ENCODE measurements at places on chromosomes 2 and 18.

GRCh38 chr18:21960189-21960588 is 209.2 kb upstream of the GATA6 start:
- peak; percentile 95 for DNase-seq

- peak; percentile 73 for DNase-seq
These were observed 70.8 kb upstream of the STK17B start for GRCh38 chr2:196242131-196242620.

- no peak for DNase-seq
These were observed 23.0 kb upstream of the ACKR3 start for GRCh38 chr2:236546561-236547002.

- no peak for DNase-seq
These were observed 290.1 kb upstream of the KLHL14 start for GRCh38 chr18:33062834-33063364.

DNA sequence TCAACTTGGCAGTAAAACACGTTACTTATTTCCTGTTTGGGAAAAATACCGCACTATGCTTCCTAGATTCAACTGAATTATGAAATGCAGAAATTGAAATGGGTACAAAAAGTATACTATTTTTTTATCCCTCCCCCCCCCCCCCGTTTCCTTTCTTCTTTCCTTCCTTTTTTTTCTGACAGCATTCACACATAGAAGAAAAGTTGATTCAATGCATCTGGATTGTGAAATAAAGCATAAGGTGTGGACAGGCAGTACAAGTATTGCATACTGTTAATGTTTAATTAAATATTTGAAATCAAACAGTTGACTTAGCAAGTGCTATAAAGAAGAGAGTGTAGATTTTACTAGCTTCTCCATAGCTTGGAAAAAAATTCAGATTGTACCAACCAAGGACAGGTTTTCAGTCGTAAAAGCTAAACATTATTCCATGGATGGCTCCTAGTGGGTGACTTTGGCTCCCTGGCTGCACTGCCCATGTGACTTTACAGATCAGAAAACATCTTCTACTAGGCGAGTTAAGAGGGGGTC is 21.6 kb upstream of the AGFG1 start:
- DNase-seq: no peak

DNA sequence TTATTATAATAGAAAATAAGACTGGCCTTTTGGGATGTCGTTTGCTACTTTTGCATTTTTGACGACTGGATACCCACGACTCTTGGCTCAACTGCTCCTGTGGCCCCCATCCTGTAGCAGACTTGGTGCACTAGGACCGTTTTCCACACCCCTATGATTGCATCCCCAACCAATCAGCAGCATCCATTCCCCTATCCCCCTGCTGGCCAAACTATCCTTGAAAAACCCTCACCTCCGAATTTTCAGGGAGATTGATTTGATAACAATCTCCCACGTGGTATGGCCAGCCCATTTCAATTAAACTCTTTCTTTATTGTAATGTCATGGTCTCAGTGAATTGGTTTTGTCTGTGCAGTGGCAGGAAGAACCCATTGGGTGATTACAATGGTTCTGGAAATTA is 37.9 kb upstream of the TTR start:
- no peak for DNase-seq

- DNase-seq: no peak
These were observed 47.3 kb upstream of the CALCRL start for GRCh38 chr2:187495324-187495723.

- DNase-seq: peak; percentile 85
These were observed 426.9 kb downstream of the CDH2 start for GRCh38 chr18:27750014-27750413.

- peak; percentile 41 for DNase-seq
These were observed 23.8 kb downstream of the FBXO41 start for GRCh38 chr2:73260338-73260984.

DNA sequence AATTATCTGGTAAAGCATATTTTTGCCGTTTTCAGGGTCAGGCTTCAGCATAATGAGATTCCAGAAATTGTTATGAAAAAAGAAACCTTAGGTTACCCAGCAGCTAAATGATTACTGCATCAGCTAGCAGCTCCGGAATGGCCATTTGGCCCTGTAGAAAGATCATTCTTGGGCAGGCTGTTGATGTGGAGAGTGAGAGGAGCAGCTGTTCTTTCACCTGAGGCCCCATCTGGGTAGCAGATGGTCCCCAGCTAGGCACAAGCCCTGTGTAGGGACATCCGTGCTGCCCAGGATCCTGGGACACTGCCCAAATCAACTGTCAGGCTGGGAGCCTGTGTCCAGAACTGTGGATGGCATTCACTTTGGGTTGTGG is 61.8 kb downstream of the NEDD4L start:
- no peak for DNase-seq

DNA sequence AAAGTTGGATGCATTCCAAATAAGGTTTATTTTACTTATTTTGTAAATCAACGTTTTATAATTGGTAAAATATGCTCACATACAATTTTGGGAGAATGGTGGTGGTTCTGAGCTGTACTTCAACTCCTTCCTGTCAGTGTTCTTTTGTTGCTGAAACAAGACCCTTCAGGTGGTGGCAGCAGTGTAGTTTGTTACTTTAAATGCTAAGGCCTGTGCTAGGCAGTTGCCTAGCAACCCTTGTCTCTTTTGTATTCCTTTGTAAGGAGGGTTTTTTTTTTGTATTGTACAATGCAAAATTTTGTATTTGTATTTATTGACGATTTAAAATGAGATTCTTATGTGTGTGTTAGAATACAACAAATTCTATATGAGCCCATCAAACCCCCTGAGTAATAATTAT is 166.0 kb upstream of the FAM98A start:
- DNase-seq: no peak

GRCh38 chr2:149572102-149572953 is 15.2 kb downstream of the MMADHC start:
- no peak for DNase-seq

- no peak for DNase-seq
These were observed 1.2 kb downstream of the BABAM2 start for GRCh38 chr2:27891673-27892105.

DNA sequence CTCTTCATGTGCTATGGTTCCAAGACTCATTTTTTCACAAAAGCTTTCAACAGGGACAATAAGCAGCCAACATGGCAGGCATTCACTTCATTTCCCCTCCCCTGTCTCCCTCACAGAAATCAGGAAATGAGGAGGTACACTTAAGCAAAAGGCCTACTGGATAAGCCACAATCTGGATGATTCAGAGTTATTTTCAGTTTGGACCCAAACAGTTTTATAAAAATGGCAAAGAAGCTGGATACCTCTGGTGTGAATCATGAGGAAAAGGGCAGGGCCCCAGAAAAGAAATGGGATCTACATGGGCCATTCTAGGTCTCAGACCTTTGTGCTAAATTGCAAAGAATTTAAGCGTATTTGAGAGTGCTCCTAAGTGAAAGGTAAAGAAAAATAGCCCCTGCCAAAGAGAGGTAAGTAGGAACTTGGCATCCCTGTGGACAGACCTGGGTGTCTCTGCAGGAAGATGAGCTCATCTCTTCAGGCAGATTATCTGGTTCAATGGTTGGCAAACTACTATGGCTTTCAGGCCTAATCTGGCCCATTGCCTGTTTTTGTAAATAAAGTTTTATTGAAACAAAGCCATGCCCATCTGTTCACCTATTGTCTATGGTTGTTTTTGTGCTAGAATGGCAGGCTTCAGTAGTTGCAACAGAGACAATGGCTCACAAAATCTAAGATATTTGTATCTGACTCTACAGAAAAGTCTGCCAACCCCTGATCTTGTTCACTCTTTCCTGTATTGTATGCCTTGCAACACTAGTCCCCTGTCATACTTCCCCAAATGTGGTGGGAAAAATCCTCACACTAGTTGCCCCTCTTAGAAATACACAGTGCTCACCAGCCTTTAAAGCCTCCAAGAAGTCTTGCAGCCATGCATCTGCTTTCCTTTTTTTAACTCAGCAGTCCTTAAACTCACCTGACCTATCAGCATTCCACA is 315.0 kb downstream of the ALK start:
- peak; percentile 89 for DNase-seq

DNA sequence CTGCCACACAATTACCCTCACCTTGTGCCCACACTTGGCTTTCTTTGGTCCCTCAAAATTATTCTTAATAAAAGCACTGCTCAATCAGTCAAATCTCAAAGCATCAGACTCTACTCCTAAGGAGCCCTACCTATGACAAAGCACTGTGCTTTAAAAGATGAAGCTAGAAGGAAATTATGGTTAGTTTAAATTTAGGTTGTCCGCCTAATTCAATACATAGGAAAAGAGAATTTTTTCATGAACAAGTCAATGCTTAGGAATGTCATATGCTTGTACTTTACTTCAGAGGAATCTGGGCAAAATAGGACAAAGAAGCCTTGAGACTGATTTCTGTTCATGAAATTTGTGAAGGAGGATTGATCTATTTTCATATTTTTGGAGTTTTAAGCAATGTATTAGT is 726.4 kb upstream of the CDH2 start:
- no peak for DNase-seq

DNA sequence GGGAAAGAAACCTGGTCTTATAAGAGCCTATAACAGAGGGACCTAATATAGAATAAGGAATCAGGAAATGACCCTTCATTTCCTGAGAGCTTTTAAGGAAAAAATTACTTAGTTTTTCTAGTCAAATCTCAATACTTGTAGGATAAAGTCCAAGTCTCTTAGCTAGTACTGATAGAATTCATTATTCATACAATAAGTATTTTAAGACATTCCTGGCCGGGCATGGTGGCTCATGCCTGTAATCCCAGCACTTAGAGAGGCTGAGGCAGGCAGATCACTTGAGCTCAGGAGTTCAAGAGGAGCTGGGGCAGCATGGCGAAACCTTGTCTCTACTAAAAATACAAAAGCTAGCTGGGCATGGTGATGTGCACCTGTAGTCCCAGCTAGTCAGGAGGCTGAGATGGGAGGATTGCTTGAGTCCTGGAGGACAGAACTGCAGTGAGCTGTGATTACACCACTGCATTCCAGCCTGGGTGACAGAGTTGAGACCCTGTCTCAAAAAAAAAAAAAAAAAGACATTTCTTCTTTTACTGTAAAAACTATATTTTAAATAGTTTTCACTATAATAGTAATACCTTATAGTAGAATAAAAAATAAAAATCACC is 3.2 kb downstream of the RAB3GAP1 start:
- DNase-seq: peak; percentile 76

DNA sequence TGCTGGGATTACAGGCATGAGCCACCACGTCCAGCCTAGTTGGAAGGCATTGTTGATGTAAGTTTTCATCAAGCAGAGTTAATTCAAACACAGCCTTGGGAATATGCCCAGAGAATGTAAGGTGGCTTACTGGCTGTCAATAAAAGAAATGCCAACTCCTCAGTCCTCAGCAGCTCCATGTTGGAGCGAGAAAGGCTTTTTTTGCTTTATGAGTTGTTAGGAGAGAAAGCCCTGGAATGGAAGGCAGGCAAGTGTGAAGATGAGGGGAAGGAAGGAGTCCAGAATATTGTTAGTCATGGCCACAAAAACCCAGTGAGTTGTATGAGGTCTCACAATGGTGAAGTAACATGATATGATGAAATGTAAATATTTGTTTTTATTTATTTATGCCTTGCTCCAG is 57.1 kb downstream of the MAP4K4 start:
- DNase-seq: peak; percentile 71

GRCh38 chr2:20369366-20369765 is 18.7 kb upstream of the PUM2 start:
- peak; percentile 34 for DNase-seq

DNA sequence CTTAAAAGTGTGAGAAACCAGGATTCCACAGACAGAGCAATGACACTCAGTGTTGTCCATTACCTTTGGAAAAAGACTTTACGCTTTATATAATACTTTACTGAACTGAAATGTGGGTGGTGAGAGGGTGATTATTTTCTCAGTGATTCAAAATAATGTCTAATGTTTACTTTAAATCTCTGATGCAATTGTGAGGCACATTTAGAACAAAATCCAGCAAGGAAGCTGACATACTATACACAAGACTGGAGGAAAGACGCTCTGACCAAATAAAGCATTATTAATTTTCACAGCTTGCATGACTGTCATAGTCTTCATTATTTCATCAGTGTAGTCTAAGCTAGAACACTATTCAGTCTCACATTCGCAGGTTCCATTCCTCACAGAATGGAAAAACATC is 34.1 kb upstream of the STAT1 start:
- DNase-seq: peak; percentile 67

DNA sequence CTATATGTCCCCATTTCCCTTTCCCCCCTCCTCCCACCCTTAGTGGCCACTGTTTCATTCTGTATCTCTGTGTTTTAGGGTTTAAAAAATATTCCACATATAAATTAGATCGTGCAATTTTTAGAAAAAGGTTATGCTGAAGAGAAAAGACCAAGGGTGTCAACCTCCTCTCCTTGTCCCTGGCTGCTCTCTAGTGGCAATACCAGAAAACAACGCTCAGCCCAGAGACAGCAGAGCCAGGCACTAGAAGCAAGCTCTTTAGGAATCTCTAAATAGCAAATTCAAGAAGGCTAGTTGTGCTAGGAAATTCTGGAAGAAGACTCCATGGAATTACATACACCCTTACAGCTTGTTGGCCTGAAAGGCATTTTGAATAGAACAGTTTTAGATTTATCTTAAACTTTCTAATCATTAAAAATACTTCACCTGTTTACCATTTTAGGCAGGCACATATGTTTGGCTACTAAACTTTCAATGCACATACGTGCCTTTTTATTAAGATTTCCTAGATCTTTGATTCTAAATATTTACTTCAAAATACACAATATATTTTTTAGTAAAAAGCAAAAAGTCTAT is 35.1 kb upstream of the RASGRP3 start:
- peak; percentile 73 for DNase-seq

- no peak for DNase-seq
These were observed 135.1 kb upstream of the SMAD2 start for GRCh38 chr18:48065601-48065995.

DNA sequence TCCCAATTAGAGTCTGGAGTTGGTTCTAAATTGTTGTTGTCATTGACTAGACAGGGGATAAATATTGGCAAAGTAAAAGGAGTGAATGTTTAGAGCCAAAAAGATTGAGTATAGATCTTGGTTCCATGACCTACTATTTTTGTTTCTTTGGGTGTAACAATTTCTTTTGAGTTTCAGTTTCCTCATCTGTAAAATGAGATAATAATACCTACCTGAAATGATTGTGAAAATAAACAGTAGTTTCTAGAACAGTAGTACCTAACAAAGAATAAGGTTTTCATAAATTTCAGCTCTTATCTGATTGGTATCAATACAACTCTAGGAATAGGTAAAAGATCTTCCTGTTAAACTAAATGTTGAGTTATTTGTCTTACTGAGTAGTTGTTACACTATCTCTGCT is 56.8 kb downstream of the PMS1 start:
- no peak for DNase-seq

DNA sequence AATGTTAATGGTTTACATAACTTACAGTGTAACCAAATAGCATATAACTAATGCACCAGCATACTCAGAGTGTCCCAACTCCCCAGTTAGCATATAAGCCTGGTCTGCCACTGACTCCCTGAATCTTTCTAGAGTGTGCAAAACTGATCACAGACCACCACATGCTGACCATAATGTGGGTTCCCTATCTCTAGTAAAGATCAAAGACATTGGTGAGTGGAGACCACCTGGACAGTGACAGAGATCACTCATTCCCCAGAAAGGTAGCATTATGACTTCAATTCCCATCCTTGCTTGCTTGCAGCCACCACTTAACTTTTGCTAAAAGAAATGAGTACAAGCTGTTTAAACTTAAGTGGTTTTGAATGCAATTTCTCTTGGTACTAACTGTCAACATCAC is 39.0 kb downstream of the KANSL1L start:
- DNase-seq: no peak
